ENCODE measurements at places on chromosomes 5 and 9. TPM values are rescaled to one million over a fixed set of nuclear protein-coding genes. Genes with fewer than 3 reads are reported as not detected.

Gene FAF2
- total RNA-seq, result 31.3 TPM

GRCh38 chr5:151108566-151108965, 27.7 kb upstream of the TNIP1 start:
- no peaks in the 10 kb centered on the region for H3K36me3 ChIP-seq
- no peak overlapping the region for H3K4me3 ChIP-seq
- H3K27ac ChIP-seq, result no peak overlapping the region
- H3K27me3 ChIP-seq, result no peaks in the 10 kb centered on the region

Gene GALNT12
- total RNA-seq, result 2.1 TPM

Gene PKD2L2
- total RNA-seq, result not detected

- peak; percentile 19 for DNase-seq
- no peaks in the 10 kb centered on the region for H3K4me1 ChIP-seq
- H3K36me3 ChIP-seq, result no peaks in the 10 kb centered on the region
- H3K4me3 ChIP-seq, result no peak overlapping the region
- no peak overlapping the region for H3K27ac ChIP-seq
- no peaks in the 10 kb centered on the region for H3K27me3 ChIP-seq
Measured at GRCh38 chr9:93682155-93682968, 106.0 kb downstream of the PHF2 start.

Gene CDX1
- 0.77 TPM for total RNA-seq

Gene TAF7
- 108 TPM for total RNA-seq

GRCh38 chr9:34328500-34328986, 525 bp downstream of the KIF24 start:
- H3K4me1 ChIP-seq, result no peaks in the 10 kb centered on the region
- peak overlapping the region; percentile 62 for H3K27ac ChIP-seq
- DNase-seq, result no peak

Gene IFNA2
- not detected for total RNA-seq

Gene DBH
- total RNA-seq, result not detected

GRCh38 chr5:342501-343460, 21.3 kb downstream of the AHRR start:
- no peaks in the 10 kb centered on the region for H3K27me3 ChIP-seq
- no peak overlapping the region for H3K27ac ChIP-seq
- no peak overlapping the region for H3K4me3 ChIP-seq

DNA sequence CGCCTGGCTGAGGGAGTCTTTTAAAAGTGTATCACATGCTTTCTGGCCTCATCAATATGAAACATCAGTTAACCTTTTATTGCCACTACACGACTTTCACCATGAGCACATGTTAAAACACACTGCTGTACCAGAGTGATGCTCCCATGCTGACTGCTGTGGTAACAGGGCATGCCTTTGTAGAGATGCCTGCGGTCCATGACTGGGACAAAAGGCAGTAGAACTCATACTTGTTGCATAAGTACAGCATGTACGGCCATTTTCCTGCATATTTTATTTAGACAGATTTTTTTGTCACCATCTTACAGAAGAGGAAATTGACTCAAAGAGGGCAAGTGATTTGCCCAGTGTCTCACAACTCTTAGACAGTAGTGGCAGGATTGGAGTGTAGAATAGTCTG, 105.7 kb upstream of the ADAMTSL1 start:
- DNase-seq, result no peak
- no peak overlapping the region for H3K4me3 ChIP-seq
- H3K27ac ChIP-seq, result no peak overlapping the region

Gene DIPK1B
- 23.4 TPM for total RNA-seq

DNA sequence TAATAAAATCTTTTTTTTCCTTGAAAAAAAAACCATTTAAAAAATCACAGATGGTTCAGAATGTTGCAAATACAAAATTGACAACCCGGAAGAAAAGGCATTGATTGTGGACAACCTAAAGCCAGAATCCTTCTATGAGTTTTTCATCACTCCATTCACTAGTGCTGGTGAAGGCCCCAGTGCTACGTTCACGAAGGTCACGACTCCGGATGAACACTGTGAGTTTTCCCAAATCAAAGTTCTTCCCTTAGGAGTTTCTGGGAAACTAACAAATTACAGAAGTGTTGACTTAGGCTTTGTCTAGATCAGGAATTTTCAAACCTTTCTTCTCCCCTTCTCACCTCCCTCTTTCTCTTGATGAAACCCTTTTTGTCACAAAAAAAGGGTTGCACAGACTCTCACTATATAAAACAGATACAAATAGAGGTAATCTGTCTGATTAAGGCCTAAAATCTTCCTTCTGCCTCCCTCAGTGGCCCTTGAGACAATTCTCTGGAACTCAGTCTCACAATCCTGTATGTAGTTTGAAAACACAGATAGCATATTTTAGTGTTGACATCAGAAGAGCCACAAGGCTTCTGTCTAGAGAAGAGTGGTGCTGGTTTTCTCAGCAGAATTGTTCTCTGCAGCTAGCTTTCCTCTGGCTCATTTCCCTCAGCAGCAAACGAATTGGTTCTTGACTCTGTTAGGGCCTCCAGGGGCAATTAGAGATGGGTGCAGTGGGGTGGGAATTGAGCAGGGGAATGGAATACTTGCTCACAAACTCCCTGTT, 79.5 kb downstream of the OSMR start:
- DNase-seq, result no peak
- no peak overlapping the region for H3K4me3 ChIP-seq
- H3K27me3 ChIP-seq, result no peaks in the 10 kb centered on the region

Gene C8G
- total RNA-seq, result not detected

- no peaks in the 10 kb centered on the region for H3K27me3 ChIP-seq
- no peaks in the 10 kb centered on the region for H3K4me1 ChIP-seq
- H3K4me3 ChIP-seq, result no peak overlapping the region
- H3K27ac ChIP-seq, result no peak overlapping the region
- H3K36me3 ChIP-seq, result no peaks in the 10 kb centered on the region
- no peak for DNase-seq
Measured at GRCh38 chr9:115193777-115194176, 75.8 kb upstream of the TNC start.

DNA sequence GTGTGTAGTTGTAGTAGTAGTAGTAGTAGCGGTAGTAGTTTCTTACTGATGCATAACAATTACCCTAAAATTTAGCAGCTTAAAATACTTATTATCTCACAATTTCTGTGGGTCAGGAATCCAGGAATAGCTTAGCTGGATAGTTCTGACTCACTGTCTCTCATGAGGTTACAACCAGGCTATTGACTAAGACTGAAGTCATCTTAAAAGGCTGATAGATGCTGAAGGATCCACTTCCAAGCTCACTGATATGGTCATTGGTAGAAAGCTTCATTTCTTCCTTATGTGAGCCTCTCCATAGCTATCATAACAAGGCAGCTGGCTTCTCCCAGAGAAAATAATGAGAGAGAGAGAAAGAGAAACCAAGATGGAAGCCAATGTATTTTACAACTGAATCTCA, 147.5 kb upstream of the FBXL17 start:
- no peaks in the 10 kb centered on the region for H3K36me3 ChIP-seq
- no peak overlapping the region for H3K27ac ChIP-seq
- no peak overlapping the region for H3K4me3 ChIP-seq
- no peaks in the 10 kb centered on the region for H3K4me1 ChIP-seq
- no peaks in the 10 kb centered on the region for H3K27me3 ChIP-seq

DNA sequence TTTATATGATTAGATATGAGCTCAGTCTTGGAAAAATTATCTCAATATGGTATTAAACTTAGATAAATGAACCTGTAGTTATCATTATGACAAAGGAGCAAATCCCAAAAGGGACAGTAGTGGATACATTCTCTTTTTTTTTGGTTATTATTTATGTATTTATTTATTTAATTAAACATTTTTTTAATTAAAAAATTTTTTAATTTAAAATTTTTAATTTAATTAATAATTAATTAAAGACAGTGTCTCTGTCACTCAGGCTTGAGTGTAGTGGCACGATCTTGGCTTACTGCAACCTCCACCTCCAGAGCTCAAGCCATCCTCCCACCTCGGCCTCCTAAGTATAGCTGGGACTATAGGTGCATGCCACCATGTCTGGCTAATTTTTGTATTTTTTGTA, 15.6 kb downstream of the ANKHD1 start:
- H3K4me3 ChIP-seq, result no peak overlapping the region
- peaks cover 4% of the 10 kb centered on the region for H3K4me1 ChIP-seq
- H3K27ac ChIP-seq, result no peak overlapping the region
- no peaks in the 10 kb centered on the region for H3K36me3 ChIP-seq
- no peak for DNase-seq
- H3K27me3 ChIP-seq, result no peaks in the 10 kb centered on the region

Gene PRRX2
- 1.8 TPM for total RNA-seq

All from ovary (tissue), 10 donors.